T-helper 17 cell (primary cell): ENCODE measurements at places on chromosomes 2 and 18.
A peak's percentile ranks its signal among the peaks of the same experiment; 100 is the strongest.

DNA sequence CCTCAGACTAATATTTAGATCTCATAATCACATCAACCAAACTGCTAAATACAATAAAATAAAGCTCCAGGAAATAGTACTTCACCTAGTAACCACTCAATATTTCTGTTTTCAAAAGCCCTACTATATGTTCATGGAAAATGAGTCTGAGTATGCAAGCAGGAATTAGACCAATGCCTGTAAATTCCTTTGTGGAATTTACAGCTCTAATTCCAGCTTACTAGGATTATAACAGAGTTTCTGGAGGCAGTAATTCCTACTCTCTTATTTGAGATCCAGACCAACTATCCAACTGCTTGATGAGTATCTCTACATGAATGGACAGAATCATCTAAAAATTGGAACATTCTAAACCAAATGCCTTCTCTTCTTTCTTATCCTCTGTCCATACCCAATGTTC, 11.6 kb downstream of the CDKL4 start:
- DNase-seq: no peak

GRCh38 chr18:40529478-40529877, 1425.6 kb upstream of the PIK3C3 start:
- no peak for DNase-seq

- DNase-seq: no peak
Measured at GRCh38 chr2:3766824-3767223, 63.4 kb downstream of the DCDC2C start.

DNA sequence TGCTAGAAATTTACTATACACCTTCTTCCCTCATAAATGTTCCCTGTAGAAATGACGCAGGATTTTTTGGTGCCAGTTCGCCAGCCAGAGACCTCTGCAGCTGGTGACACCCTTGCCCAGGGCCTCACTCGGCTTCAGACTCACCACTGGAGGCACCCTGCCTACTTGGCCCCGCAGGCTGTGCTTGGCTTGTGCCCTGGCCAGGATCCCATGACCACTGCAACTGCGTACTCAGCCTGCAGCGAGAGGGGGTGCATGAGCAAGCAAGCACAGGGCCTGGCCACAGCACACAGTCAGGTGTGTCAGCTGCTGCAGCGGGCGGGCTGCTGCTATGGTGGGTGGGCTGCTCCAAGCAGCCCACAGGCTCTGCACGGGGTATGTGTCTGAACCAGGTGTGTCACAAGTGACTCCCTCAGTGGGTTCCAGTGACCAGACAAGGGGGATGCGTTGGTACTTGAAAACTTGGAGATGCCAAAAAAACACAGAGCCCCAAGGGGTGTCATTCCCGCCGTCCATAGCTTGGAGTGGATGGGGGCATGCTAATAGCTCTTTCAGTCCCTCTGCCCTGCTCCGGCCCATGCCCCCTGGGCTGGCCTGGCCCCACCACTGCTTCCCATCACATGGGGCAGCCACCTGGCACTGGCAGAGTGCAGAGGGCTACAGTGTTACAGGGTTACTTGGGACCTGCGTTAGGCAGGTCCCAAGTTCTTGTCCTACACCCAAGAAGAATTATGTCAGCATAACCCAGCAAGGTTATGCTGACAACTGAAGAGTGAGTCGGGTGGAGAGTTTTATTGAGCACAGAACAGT, 46.6 kb upstream of the TANC1 start:
- no peak for DNase-seq

DNA sequence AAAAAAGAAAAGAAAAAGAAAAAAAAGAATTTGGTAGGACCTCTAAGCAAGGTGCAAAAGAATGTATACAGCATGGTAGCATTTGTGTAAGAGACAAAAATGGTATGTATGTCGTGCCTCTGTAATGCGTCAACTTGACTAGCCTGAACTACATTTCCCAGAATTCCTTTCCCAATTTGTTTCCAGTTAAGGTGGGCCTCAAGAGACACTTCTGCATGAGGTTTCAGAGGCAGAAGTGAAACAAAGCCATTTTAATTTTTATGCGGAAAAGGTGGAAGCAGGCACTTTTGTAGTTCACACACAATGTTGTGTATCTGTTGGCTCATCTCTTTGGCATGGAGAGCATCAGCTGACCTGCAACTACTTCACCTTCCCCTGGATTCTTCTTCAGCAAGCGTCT, 56.5 kb upstream of the PAPOLG start:
- DNase-seq: no peak

GRCh38 chr2:110885256-110885655, 152.9 kb downstream of the ACOXL start:
- no peak for DNase-seq

- DNase-seq: no peak
Measured at GRCh38 chr18:22309191-22309590, 108.5 kb downstream of the CTAGE1 start.

DNA sequence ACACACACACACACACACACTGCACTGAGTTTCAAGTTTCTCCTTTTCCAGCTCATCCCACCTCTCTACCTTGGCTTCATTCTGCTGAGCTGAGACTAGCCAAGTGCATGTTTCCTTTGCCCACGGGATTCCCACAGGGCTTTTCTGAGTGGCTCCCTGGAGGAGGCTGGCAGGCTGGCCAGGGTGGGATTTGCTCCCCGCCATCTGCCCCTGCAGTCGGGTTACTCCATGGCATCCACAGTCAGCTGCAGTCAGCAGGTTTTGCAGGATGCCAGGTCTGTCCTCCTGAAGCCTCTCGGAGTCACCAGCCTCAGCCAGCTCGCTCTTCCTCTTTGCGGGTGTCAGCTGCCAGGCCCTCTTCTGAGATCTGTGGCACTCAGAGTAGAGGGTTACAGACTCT, 783.7 kb upstream of the SOX11 start:
- no peak for DNase-seq

DNA sequence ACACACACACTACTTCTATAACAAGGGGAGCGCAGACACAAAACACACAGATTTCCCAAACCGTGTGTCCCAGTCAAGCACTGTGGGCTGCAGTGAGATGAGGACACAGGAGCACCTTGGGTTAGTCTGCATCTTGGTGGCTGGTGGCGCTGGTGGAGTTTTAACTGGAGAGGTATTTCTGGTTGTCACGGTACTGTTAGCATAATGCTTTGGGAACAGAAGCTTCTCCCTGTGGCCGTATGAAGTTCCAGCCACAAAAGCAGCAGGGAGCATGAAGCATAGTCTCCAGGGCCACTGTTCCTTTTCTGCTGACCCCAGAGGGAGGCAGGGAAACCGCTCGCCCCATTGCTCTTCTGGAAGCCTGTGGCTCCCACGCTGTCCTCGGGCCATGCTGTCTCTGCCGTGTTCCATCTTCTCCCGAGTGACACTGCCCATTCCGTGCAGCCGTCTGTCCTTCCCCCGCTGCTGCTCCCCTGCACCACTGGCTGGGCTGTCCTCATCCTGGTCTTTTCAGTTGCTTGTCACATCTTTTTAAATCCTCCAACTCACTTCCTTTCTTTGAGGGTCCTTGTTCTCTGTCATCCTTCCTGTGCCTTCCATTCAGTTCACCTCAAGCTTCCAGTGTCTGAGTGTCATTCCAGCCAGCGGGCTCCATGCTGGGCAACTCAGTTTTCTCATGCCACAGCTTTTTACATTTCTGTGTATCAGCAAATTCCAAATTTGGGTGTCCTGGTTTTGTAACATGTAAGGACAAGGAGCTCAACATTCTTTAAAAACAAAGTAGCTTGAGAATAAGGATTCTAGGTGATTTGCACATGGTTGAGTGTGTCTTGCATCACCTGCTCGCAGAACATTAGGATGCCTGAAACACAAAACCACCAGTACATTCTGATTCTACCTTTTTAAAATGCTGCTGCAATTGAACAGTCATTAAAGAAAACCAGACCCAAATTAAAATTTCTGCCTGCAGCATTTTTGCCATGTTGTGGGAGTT, 125.0 kb downstream of the MTCL1 start:
- DNase-seq: no peak

GRCh38 chr2:148614322-148615049, 30.1 kb upstream of the EPC2 start:
- no peak for DNase-seq

- DNase-seq: no peak
Measured at GRCh38 chr2:32064021-32064601, 755 bp downstream of the SPAST start.

GRCh38 chr2:68643011-68643873, at the start of gene PROKR1:
Gene PROKR1, plus strand, starts transcription at chr2:68643579. Its CDS starts 2,243 bp downstream, at chr2:68645822.
- DNase-seq: no peak

DNA sequence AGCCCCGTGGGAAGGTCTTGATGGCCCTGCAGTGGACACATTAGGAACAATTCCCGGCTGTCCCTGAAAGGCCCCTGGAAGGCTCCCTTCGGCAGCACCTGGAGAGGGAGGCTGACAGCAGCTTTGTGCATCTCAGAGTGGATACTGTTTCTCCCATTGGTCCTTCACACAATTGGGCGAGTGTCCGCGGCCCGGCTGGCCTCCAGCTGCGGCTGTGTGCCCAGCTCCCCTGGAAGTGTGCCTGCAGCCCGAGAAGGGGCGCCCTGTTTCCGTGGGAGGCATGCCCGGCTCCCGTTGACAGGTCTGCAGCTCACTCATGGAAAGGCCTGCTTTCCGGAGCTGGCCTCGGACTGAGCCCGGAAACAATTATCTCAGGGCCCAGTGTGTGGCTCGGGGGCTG, 103.7 kb downstream of the LPIN1 start:
- DNase-seq: no peak

GRCh38 chr18:78612801-78613200, 366.8 kb upstream of the SALL3 start:
- DNase-seq: no peak

DNA sequence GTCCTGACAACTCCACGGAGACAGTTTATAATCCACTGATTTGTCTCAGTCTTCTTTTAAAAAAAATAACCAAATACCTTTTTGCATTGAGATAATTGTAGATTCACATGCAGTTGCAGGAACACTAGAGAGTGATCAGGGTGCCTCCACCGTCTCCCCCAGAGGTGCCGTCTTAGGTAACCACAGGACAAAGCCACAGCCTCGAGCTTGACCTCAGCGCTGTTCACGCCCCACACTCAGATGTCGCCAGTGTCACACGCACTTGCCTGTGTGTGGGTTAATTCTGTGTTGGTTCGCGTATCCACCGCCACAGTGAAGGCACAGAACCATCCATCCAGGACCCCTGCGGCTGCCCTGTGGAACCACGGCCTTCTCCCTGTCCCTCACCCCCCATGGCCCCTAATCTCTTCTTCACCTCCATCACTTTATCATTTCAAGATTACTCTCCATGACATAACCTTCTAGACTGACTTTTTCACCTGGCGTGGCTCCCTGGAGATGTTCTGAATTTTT, 295.0 kb upstream of the HDAC4 start:
- no peak for DNase-seq

- no peak for DNase-seq
Measured at GRCh38 chr2:15756882-15757819, 165.5 kb downstream of the DDX1 start.

DNA sequence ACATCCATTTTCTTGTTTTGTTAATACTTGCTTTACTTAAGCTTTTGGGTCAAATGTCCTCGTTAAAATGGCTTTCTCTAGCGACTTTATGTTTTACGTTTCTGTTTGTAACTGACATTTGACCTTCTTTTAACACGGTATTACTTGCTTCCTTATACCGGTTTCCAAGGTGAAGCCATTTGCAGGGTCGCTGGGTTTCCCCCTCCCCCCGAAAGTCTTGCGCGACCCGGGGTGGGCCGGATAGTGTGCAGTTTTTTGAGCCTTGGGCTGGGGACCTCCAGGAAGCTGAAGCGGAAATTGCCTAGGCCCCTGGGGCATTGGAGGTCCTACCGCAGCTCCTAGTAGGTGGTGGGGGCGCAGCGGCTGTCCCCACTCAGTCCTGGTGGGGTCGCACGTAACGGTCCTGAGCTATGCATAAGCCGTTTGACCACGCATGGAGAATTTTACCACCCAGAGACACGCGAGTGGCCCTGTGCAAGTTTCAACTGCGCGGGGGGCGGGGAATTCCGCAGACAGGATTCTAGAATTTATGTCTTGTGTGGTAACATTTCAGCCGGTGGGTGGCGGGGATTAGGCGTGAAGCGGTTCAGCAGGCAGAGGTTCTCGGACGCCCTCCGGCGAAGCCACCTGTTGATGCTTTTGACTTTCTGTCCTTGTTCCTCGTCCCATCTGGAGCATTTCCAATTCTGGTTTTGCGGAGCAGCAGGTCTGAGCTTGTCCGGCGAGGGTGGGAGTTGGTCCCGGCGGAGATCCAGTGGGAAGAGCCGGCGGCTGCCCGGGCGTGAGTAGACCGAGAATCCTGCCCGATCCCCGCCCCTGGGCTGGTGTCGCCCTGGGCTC, 2.4 kb downstream of the CFLAR start:
- DNase-seq: peak; percentile 75

GRCh38 chr2:175742367-175742766, 259.7 kb downstream of the LNPK start:
- no peak for DNase-seq

DNA sequence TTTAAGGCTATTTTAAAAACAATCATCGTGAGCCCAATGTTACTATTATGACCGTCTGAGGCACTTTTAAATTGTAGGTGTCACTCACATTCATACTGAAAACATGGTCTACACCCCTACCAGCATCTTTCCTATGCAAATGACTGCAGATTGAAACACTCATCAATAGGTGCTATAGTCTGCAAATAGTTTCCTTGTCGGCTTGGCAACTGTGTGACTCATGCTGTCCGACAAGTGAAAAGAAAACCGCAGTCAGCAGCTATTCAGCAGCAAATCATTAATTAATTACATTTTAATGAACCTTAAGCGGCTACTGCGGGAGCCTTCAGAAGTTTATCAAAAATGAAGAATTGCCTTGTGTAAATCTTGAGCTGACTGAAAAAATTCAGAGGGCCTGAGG, 134.4 kb downstream of the FIGN start:
- no peak for DNase-seq

- no peak for DNase-seq
Measured at GRCh38 chr18:47036298-47036874, 965 bp upstream of the ELOA2 start.

DNA sequence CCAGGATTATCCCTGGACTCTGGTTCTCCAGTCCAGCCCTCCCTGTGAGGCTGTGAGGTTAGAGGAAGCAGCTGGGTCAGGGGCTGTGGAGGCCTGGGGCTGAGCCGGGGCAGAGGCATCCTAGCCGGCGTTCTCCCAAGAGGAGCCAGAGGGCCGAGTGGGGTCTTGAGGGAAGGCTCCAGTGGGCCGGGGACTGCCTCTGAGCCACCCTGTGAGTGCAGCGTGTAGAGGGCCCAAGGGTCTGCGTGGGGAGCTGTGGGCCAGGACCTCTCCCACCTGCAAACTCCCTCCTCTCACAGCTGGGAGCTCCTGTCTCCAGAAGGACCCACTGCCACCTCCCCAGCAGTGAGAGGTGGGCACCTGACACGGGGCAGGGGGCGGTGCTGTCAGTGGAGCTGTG, 41.0 kb downstream of the GLI2 start:
- DNase-seq: no peak

- DNase-seq: no peak
Measured at GRCh38 chr2:114631146-114631545, 188.7 kb downstream of the DPP10 start.

DNA sequence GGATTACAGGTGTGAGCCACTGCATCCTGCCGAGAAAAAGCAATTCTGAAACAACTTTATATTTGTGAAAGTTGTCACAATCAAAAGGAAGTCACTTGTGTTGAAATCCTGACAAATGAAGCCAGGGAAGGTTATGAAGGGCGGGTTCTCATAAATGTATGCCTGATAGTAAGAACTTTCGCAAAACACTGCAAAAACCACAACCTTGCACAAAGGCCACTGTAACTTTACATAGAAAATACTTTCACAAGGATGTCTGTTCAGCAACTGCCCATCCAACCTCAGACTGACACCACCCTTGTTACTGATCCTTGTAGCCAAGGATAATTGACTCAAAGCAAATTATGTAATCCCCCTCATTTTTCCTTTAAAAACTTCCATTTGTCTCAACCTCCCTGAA, 90.6 kb downstream of the SLC4A3 start:
- no peak for DNase-seq
